RWPE2 (cell line): ENCODE measurements at places on chromosomes 1 and 21.

GRCh38 chr21:26849428-26850115 lies 4.4 kb upstream of the ADAMTS1 start:
- no peak for DNase-seq

- DNase-seq = no peak
Measured at GRCh38 chr1:99146129-99146848, 118.0 kb upstream of the PLPPR4 start.

DNA sequence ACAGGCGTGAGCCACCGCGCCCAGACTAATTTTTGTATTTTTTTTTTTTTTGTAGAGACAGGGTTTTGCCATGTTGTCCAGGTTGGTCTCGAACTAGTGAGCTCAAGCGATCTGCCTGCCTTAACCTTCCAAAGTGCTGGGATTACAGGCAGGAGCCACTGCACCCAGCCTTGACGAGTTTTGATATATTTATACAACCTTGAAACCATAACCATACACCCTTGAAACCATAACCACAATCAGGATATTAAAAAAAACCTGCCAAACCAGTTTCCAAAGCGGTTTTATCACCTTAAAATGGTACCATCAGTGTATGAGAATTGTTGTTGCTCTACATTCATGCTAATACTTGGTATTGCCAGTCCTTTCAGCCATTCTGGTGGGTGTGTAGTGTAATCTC lies 3.7 kb upstream of the PHACTR4 start:
- no peak for DNase-seq

GRCh38 chr1:197510691-197511378 lies 242.8 kb downstream of the CRB1 start:
- no peak for DNase-seq
